Pancreas (tissue), 10 donors: ENCODE measurements at places on chromosomes 16 and 17.

GRCh38 chr17:79088247-79088996 lies 13.8 kb downstream of the ENGASE start:
- DNase-seq = no peak

DNA sequence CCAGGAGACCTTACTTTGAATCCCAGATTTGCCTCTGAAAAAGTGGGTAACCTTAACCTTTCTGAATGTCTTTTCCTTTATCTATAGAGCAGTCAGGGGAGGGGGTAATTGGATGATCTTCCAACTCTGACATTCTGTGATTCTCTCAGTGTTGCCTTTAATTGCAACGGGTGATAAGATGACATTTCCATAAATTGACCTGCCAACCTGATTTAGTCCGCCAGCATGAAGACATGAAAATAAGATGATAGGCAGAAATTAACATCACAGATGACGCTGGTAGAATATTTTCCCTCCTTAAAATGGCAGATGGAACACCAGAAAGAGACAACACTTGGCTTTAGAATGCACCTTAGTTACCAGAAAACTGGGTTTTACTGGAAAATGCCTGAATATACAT lies 72.6 kb downstream of the VAT1L start:
- DNase-seq = no peak

GRCh38 chr16:52671590-52671989 lies 124.6 kb upstream of the TOX3 start:
- DNase-seq = no peak

DNA sequence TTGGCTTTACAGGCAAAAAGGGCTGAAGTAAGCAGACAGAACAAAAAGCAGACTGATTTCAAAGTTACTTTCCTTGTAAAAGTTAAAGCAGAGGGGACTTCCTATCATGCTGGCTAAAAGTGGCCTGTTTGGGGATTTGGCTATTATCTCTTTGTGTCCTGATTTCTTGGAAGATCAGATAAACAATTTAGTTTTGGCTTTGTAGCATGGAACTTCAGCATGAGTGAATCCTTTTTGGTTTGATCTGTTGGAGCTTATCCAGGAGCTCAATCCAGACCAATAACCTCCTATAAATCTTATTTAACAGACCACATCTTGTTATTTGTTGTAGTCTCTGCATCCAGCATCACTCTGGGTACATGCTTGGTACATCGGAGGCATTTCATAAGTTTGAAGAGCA lies 8.9 kb upstream of the RNF112 start:
- no peak for DNase-seq

- peak; percentile 50 for DNase-seq
Observed at GRCh38 chr17:31093866-31094599, 744 bp upstream of the NF1 start.

- no peak for DNase-seq
Observed at GRCh38 chr16:61007694-61008093, 1028.5 kb downstream of the CDH8 start.

DNA sequence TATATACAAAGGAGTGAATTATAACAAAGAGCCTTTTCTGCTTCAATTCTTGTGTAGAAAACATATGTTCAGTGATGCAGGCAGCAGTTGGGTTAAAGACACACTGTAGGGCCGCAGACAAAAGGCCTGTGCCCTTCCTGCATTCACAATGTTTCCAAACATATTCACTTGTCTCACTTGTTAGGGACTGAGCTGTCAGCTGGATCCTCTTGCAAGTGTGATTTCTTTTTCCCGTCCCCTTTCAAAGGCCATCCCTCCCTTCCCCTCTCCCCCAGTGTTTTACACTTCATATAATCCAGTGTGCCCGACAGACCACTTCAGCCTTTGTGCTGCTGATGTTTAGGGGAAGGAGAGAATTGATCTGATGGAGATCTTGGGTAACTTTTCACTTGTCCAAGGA lies 217.0 kb downstream of the FTO start:
- DNase-seq = no peak

DNA sequence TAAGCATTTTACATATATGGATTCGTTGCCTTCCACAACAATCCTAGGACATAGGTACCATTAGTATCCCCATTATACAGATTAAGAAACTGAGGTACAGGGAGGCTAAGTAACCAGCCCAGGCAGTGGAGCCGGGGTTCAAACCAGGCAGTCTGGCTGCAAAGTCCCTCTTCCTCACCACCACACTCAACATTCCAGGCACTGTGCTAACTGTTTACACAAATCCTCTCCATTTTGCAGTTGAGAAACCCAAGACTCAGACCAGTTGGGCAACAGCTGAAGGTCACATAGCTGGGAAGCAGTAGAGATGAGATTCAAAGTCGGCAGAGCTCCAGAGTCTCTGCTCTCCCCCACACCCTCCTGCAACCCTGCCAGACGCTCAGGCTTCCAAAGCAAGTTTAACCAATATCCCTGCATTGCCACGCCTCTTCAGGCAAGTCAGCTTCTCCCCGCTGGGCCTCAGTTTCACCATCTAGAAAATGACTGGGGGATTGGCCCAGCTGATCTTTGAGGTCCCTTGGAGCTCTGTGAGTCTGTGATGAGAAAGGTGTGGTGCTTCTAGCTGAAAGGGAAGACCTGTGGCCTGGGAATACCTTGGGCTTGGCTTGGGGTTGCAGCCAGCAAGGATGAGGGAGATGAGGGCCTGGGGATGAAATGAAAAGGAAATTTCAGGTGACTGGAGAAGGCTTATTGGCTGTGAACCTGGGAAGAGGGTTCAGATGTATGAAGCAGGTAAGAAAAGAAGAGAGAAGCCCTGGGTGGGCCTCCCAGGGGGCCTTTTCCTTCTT lies 14.0 kb downstream of the CCR7 start:
- peak; percentile 44 for DNase-seq

DNA sequence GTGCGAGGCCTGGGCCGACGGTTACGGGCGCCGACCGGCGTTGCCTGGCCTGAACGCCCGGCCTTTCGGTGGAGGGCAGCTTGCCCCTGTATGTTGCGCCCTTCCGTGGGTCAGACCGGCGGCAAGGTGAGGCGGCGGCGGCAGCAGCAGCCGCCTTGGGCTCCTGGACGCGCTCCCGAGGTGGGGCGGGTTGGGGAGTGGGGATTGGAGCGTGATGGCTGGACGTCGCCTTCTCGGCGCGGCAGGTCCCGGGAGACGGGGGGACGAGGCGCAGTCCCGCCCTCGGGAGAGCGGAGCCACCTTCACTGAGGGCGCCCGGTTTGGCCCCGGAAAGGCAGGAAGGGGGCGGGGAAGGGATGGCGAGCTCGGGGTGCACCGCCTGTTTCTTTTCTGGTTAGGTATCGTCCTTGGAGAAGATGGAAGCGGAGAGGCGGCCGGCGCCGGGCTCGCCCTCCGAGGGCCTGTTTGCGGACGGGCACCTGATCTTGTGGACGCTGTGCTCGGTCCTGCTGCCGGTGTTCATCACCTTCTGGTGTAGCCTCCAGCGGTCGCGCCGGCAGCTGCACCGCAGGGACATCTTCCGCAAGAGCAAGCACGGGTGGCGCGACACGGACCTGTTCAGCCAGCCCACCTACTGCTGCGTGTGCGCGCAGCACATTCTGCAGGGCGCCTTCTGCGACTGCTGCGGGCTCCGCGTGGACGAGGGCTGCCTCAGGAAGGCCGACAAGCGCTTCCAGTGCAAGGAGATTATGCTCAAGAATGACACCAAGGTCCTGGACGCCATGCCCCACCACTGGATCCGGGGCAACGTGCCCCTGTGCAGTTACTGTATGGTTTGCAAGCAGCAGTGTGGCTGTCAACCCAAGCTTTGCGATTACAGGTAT lies 671 bp downstream of the DGKE start:
- DNase-seq = peak; percentile 61

- DNase-seq = no peak
Observed at GRCh38 chr16:80263848-80264694, 276.7 kb upstream of the DYNLRB2 start.

DNA sequence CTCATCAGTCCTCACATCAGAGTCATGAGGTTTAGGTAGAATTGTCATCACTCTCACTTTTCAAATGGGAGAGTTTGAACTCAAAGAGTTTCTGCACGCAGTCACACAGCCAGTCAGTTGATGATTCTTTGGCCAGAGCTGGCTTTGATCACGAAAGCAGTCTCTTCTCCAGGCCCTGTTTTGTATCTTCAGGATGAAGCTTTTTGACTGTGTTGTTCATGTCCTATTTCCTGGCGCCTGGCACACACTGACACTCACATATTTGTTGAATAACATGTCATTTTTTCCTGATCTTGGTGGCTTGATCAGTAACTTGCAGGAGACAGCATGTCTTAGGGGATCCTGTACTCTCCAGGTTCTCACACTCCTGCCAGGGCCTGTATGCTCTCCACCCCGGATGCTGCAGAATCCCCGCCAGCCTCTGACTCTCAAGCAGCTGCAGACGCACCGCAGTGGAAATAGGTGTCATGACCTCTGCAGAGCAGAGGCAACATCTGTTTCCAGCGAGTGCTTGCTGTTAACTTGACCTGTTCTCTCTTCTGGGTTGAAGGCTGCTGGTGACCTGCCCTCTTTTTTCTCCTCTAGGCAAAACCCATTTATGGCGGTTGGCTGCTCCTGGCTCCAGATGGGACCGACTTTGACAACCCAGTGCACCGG lies 33.0 kb downstream of the MPRIP start:
- DNase-seq = no peak

- DNase-seq = no peak
Observed at GRCh38 chr17:32266051-32266388, 388 bp downstream of the RHBDL3 start.

GRCh38 chr16:84647828-84648594 lies at the start of gene KLHL36:
Gene KLHL36, plus strand, starts transcription at chr16:84648511. Its CDS starts 2,357 bp downstream, at chr16:84650868.
- DNase-seq = peak; percentile 47

- no peak for DNase-seq
Observed at GRCh38 chr17:45111850-45112249, 20.5 kb downstream of the PLCD3 start.

DNA sequence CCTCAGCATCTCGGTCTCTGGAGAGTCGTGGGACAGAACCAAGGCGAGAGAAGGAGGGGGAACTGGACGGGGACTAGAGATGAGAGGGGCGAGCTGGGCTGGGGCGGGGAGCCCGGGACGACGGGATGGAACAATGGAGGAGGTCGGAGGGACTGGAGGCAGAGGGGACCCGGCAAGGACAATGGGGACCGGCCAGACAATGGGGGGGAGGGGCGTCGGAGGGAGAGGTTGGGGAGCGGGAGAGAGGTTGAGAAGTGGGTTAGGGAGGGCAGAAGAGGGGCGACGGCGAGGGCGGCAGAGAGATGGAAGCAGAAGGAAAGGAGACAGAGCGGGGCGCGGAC lies 719 bp downstream of the NGFR start:
- DNase-seq = no peak
